ENCODE measurements at places on chromosomes 7 and 10. TPM values are rescaled to one million over a fixed set of nuclear protein-coding genes. Genes with fewer than 3 reads are reported as not detected.

The CALHM1 gene
- not detected for total RNA-seq

The OR2A7 gene
- not detected for total RNA-seq

- no peak for DNase-seq
Observed at GRCh38 chr10:126673565-126673964, 3.1 kb upstream of the C10orf90 start.

DNA sequence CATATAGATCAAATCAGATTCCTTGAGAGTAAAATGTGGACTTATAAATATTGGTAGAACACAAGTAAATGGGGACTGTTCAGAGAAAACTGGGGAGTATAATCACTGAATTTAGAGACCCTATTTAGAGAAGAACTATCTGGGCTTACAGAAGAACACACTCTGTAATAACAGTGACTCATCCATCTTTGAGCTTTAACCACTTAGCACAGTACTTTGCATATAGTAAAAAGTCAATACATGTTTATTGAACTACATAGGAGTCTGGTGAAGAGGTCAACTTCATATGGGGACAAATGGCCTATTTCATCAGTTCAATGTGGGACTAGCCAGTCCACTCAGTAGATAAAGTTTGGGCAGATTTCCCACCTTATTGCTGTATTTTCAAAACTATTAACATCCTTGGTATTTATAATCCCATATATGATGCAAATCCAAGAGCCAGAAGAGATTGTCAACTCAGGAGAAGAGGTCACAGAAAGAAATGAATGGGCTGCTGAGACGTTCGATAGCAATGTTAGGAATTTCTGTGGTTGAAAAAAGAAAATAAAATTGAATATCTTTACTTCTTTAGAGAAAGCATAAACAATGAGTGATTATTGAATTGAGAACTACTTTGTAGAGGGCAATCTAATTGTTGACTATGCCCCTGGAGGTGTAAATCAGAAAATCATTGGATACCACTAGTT is 119.3 kb upstream of the CACNA2D1 start:
- DNase-seq, result peak; percentile 11

- no peak for DNase-seq
Observed at GRCh38 chr10:88241501-88241900, 341.6 kb downstream of the RNLS start.

DNA sequence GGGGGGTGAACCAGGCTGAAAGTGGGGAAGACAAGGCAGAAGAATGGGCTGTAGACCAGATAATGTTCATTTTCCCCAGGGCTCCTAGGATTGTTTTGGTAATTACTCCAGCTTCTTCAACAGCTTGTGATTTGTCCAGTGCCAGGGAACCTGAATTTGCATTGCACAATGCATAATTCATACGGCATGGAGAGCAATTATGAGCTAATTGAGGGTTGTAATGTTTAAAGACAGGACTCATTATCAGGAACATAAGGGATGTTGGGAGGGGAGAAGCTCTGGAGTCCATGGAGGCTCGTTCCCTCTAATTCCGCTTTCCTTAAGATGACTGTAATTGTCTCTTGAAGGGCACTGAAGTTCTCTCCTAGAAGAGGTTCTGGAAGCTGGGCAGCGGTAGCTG is 405.0 kb upstream of the ZMIZ1 start:
- no peak for DNase-seq

The SPDYE5 gene
- total RNA-seq, result not detected

GRCh38 chr10:115091161-115091560 is 2.0 kb upstream of the ATRNL1 start:
- no peak for DNase-seq

DNA sequence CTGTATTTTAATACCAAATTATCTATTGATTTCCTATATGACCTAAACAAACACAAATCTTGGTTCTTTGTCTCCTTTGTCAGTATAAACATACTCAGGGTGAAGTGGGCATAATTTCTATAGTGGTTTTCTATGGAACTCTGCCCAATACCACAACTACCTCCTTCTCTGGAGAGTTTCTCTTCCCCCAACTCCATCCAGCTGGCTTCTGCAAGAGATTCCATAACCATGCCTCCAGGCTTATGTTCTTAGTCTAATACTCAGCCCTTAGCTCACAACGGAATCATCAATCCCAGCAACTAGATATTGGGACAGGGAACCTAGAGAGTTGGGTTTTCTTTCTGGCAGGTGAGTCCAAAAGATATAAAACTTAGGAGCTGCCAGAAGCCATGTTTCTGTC is 127.3 kb downstream of the TRIL start:
- DNase-seq, result no peak

The ZNF488 gene
- 2.6 TPM for total RNA-seq
